ENCODE measurements at places on chromosomes 12 and 14.

- DNase-seq, result no peak
These were observed 3.6 kb downstream of the SLC2A14 start for GRCh38 chr12:7869137-7869536.

DNA sequence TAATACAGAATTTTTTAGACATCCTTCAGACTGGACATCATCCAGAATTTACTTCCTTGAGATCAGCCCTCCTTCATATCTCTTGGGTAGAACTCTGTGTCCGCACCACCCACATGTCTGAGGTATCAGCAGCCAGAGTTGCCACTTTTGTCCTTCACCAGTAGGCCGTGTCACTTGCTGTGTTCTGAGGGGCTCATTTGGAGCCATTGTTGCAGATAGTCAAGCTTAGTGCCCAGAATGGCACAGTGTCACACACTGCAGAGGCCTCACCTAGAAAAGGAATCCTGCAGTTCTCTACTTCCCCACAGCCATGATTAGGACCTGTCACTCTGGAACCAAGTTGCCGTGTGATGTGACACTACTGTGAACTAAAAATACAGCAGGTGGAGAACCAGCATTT, 36.9 kb upstream of the KCNK13 start:
- DNase-seq, result no peak

- no peak for DNase-seq
These were observed 38.8 kb upstream of the EML1 start for GRCh38 chr14:99754141-99755067.

GRCh38 chr12:11875414-11875935, 195.3 kb upstream of the BCL2L14 start:
- DNase-seq, result no peak

DNA sequence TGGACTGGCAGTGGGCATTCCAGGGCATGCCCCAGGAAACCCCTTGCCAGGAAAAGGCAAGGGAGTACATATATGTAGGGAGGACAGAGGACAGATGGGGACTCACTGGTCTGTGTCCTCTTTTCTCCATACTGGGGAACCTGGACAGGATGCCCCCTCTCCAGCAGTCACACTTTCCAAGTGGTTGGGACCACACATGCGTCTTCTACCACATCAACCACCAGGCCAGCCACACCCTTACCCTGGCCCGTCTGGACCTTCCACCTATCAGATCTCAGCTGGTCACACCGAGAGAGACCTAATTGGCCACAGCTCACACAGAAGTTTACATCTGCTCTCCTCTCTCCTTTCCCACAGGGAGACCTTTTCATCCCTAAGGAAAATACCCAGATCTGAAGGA, 8.3 kb downstream of the ANKRD33 start:
- DNase-seq, result no peak

GRCh38 chr12:132210223-132211055, 66.2 kb downstream of the NOC4L start:
- DNase-seq, result no peak

GRCh38 chr14:85319998-85320630, 209.8 kb upstream of the FLRT2 start:
- no peak for DNase-seq

- DNase-seq, result no peak
These were observed 694 bp upstream of the DIABLO start for GRCh38 chr12:122226366-122227125.

DNA sequence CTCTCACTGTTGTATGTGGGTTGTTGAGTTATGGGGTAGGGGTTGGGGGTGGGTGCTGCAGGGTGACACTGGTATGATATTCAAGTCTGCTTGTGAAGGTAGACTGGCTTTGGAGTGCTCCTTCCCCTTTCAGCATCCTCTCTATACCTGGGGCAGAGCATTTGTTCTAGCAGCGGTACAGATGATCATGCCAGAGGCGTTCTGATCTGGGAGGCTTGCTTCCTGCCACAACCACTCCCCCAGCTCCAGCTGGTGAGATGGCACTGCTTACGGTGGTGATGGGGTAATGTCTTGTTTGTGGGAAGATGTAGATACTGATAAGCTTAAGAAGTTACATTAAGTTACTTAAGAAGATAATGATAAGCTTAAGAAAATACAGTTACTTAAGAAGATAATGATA, 131.8 kb downstream of the ERC1 start:
- no peak for DNase-seq

DNA sequence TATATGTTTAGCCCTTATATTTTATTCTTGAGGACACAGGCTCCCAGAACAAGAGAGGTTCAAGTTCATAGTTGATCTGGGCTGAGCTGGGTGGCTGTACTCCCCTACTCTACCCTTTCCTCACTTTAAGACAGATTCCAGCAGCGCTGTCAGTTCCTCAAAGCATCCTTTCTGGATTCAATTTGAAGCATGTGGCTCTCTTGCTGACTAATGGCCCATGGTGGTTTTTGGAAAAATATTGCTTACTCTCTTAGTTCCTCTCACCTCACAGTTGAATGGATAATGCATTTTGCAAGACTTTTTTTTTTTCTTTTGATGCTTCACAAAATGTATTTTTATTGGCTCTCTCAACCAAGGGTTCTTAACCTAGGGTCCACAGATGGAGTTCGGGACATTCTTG, 4.1 kb downstream of the PELI2 start:
- DNase-seq, result no peak

DNA sequence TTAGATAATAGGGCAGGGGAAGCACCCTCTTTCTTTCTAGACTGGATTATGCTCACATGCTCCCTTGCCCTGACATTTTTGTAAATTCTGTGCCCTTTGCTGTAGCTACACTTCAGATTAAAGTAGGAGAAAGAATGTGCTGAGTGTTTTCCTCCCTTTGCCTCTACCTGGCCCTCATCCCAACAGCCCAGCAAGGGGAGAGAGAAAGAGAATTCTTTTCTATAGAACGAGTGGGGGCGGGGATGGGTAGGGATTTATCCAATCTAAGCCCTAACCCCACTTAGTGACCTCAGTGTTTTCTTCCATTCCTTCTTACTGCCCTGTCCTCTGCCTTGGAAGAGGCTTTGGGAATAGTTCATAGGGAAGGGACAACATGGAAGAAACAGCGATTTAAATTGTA, 13.5 kb downstream of the GPR84 start:
- no peak for DNase-seq

- no peak for DNase-seq
These were observed 521.3 kb upstream of the TMEM132C start for GRCh38 chr12:127745469-127746212.

- DNase-seq, result no peak
These were observed 293.0 kb upstream of the TBX3 start for GRCh38 chr12:114976959-114977358.

All from T-helper 1 cell (primary cell).